ENCODE measurements at places on chromosomes 11 and 22. TPM values are rescaled to one million over a fixed set of nuclear protein-coding genes. Genes with fewer than 3 reads are reported as not detected.

Gene CBX7
- total RNA-seq: 19.9 TPM

Gene MMP8
- not detected for total RNA-seq

DNA sequence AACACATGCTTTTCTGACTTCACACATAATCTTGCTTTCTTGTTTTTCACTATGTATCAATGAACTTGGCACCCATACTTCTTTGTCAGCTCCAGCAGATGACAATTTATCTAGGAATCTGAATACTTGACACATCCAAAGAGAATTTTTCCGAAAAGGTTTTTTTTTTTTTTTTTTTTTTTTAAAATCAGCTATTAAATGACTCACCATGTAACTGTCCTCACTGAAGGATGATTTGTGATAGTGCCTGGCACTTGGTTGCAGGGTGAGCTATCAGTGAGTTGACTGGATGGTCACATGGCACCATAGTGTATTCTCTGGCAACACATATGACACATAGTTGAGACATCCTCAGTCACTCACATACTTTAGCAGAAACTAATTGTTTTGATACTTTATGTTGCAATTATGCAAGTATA lies 133.4 kb upstream of the E2F8 start:
- no peak for DNase-seq

- no peak for DNase-seq
These were observed 290.7 kb upstream of the FOLH1 start for GRCh38 chr11:49499117-49499516.

- no peak for DNase-seq
These were observed 1.8 kb upstream of the RASD2 start for GRCh38 chr22:35538801-35539321.

- DNase-seq: no peak
These were observed 184.2 kb downstream of the FAM76B start for GRCh38 chr11:95605271-95605940.

GRCh38 chr11:101745756-101746155 lies 161.9 kb upstream of the TRPC6 start:
- no peak for DNase-seq

All from esophagus squamous epithelium (tissue), 5 donors.